Stimulated activated CD8-positive, alpha-beta memory T cell treated with anti-CD3 and anti-CD28 coated beads, Interleukin-2, amount 100 ng/mL, for 1 hour (primary cell): ENCODE measurements at places on chromosomes 6 and 20.

DNA sequence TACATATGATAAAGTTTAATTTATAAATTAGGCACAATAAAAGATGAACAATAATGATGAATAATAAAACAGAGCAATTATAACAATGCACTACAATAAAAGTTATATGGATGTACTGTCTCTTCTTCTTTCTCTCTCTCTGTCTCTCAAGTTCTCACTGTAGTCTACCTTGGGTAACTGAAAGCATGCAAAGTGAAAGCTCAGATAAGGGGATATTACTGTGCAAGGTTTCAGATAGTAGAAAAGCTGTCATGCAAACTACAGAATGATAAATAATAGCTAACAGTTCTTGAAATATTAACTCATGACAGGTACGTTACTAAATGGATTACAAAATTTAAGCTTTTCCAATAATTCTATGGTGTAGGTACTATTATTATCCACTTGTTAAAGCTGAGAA lies 311.9 kb upstream of the PRDM1 start:
- DNase-seq, result no peak

DNA sequence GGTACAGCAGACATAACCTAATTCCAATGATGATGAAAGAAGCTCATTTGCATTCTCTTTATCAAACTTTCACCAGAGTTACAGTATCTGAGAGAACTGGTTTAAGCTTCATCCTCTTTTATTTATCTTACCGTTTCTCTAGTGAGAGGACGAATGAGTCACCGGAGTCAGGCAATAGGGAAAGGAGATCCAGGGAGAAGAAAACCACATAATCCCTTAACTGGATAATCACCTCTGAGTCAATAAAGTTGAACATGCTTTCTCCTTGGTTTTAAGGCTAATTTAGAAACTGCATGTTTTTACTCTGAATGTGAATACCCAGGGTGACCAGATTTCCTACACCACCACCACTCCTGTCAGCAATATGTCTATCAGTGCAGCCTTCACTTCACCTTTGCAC lies 313.7 kb upstream of the TBX18 start:
- no peak for DNase-seq

GRCh38 chr20:18588574-18588933 lies 700 bp downstream of the DTD1 start:
- DNase-seq, result no peak

DNA sequence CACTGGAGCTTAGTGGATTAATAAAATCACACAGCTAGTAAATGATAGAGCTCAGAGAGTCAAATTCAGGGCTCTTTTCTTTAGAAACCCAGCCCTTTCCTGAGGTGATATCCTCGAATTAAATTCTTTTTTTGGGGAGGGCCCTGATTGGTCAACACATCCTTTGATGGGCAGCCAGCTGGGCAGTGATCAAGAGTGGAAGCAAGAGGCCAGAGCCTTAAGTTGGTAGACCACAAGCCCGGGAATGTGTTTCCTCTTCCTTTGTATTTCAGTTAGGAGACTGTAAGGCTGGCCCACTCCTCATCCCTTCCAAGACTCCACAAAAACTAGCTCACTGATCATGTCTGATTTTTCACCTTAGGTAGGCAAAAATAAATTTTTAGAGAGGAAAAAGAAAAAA lies 640.5 kb downstream of the DHX35 start:
- DNase-seq, result no peak

GRCh38 chr6:36242626-36243025 lies 27.2 kb upstream of the PNPLA1 start:
- DNase-seq, result no peak

DNA sequence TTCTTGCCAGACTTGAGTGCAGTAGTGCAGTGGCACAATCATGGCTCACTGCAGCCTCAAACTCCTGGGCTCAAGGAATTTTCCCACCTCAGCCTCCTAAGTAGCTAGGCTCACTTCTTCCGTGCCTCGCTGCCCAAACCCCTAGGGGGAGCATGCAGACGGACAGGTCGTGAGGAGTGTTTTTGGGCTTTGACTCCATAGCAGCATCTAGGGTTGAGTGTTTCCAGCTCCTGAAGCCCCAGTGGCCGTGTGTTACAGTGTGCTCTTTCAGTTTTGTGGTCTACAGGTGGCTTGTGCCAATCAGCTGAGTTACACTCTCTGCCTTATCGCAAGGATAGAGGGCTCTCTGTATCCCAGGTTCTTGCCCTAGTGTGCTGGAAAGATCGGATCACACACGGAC lies 33.4 kb downstream of the NCOA3 start:
- no peak for DNase-seq

DNA sequence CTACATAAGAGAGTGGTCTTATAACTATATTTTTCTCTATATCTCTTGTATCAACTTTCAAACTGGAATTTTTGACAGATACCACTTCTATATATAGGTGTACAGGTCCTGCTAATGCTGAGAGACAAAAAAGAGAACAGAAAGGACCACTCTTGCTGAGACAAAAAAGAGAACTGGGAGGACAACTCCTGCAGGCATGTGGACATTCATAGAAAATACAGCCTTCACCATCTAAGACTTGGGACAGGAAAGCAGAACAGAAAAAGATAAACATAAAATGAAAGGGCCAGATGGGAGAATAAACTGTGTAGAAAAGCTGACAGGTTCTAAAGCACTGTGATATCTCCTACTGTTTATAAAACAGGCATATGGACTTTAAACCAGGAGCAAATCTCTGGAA lies 541.0 kb upstream of the ADGRB3 start:
- DNase-seq, result no peak

DNA sequence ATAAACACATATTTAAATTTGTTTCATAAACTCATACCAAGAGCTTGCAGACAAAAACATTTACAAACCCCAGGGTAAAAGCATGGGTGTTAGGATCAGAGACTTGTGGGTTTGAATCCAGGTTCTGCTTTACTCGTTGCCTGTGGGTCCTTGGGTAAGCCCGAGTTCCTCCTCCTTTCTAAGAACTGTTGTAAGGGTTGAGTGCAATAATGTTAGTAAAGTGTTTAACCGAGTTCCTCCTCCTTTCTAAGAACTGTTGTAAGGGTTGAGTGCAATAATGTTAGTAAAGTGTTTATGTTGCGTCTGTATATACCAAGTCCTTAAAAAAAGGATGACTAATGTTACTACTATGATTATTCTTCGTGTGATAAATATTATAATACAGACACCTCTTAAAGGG lies 18.7 kb downstream of the CCDC170 start:
- no peak for DNase-seq
